CD4-positive, alpha-beta T cell treated with Interleukin-15 for 1 hour (primary cell): ENCODE measurements at places on chromosomes 16 and 17.

- DNase-seq, result no peak
These were observed 33.0 kb upstream of the PMP22 start for GRCh38 chr17:15298176-15298575.

DNA sequence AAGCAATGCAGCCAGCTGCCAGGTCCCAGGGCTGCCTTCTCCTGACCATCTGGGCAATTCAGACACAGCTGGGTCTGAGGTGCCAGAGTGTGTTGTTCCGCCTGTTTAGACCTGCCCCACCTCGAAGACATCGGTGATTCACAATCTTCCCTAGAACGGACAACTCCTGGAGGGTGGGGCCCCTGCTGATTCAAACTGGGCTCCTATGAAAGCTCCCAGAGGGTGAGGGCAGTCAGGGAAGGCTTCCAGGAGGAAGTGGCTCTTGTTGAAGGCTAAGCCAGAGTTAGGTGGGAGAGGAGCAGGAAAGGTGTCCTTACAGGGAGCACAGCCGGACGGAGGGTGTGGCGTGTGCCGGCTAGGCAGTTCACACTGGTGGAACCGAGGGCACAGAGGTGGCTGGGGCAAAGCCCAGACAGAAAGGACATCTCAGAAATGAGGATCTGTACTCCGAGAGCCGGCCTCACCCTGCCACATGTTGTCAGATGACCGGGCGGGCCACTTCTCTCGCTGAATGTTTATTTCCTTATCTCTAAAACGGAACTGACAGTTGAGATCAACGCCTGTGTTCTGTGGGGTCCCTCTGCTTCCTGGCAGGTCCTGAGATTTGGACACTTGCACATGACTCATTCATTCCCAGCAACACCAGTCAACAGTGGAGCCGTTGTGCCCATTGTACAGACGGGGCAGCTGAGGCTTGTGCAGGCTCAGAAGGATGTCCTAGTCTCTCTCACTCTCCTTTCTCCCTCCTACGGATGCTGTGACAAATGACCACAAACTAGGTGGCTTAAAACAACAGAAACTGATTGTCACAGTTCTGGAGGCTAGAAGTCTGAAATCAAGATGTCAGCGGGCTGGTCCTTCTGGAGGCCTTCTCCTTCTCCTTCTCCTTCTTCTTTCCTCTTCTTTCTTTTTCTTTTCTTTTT lies 26.9 kb upstream of the LITAF start:
- DNase-seq, result peak; percentile 78

DNA sequence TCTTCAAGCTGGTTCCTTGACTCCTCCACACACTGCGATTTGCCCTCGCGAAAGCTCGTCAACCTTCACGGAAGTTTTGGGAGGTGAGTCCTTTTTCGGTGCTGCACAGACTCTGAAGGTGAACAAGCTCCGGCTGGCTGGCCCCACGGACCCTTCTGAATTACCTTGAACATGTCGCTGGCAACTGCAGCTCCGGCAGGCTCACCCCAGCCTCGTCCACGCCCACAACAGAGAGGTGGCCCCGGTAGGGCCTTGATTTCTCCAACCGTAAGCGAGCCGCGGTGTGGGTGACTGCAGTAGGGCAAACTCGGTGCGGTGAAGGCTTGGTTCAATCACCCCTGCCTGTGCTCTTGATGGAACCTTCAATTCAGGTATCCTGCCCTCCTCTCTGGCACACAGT lies 1020.7 kb upstream of the GOT2 start:
- DNase-seq, result no peak

DNA sequence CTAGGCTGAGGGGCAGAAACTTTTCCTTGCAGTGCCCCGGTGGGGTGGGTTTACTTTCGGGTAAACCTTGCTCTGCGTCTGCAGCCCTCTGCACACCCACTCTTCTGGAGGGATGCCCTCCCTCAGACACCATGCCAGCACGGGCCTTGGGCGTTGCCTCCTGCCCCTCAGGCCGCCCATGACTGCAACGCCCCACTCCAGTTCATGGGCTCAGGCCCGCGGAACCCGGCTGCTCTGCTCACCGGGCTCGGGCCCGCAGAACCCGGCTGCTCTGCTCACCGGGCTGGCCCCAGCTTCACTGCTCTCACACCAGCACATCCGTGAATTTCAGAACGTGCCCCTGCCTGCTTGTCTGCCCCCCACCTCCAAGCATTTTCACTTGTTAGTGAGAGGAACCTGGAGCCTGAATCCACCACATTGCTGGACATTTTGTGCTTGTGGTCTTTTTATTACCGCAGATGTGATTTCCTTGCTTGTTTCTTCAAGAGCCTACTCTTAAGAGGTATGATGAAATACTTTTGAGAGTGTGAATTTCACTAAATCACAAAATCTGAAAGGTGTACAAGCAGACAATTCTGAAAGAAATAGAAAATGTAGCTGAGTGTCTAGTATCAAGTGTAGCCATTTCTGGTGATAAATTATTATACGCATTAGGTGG lies 130.9 kb downstream of the RPTOR start:
- no peak for DNase-seq

GRCh38 chr16:2398520-2398919 lies 30.7 kb upstream of the CCNF start:
- no peak for DNase-seq

DNA sequence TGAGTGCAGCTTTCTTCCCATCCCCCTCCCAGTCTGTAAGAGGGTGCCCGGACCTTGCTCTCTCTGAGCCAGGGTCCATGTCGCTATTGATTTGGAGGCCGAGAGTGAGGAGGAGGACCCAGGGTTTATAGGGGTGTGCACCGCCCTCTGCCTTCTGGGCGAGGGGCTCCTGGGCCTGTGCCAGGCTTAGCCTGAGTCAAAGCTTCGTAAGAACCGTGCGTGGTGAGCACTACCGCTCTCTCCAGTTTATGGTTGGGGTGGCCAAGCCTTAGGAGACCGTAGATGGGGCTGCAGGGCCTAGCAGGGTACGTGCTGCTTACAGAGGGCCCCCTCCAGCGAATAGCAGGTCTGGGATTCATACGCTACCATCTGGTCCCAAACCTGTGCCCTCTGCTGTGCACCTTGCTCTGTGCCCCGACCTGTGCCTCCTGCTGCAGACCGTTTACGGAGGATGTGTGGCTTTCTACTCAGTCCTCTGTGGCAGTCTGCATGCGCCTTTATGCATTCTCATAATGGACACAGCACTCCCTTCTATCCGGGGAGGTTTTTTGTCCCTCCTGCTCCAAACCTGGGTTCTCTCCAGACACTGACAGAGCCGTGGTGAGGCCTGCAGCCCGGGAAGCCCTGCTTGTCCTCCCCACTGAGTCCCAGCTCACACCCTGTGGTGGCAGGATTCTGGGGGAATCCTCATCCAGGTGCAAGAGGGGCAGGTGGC lies 54.7 kb downstream of the PGS1 start:
- no peak for DNase-seq

DNA sequence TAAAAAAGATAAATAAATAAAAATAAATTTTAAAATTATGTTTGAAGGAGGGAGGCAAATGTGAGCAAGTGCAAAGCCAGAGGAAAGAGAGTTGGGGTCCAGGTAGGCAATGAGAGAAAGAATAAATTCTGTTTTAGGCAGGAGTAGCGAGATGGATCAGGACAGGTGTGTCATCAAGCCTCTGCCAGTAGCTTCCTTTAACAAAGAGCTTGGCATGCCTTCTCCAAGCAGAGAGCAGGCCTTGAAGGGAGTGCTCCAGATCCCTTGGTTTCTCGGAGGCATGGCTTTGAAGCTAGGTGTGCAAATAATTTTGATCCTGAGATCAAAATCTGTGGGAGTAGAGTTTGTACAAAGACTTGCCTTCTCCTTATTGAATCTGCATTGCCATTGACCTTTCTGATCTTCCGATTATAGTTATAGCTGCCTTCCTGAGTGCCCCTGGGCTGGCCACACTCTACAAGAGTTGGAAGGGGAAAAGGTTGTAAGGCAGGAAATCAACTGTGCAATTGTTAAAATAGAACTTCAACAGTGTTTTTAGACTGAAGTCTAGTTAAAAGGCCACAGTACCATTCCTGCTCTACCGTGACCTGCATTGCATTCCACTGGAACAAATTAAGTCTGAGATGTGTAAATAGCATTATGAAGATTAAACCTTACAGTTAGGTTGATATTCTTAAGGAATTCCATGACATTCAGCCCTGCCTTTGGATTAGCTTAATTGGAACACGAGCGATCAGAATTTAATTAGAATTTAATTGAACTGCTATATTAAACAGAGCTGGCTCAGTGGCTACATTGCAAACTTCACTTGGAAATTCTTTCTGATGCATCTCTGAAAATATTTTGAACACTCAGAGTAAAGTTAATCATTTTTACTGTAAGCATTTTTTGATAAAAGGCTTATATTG lies 33.7 kb downstream of the IQCK start:
- no peak for DNase-seq

DNA sequence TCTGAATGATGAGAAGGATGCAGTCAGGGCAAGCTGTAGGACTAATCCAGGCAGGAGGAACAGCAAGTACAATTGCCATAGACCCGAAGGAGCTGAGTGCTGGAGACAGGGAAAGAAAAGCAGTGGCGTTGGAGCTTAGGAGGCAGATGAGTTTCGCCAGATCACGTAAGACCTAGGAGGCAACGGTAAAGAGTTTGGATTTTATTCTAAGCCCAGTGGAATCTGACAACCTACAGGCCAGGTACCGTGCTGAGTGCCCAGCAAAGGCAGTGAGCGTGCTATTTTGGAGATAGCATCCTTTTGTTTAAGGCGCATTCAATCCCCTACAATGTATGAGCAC lies 1.2 kb downstream of the USP43 start:
- DNase-seq, result no peak

- no peak for DNase-seq
These were observed 59.0 kb upstream of the NKD1 start for GRCh38 chr16:50489182-50489581.

DNA sequence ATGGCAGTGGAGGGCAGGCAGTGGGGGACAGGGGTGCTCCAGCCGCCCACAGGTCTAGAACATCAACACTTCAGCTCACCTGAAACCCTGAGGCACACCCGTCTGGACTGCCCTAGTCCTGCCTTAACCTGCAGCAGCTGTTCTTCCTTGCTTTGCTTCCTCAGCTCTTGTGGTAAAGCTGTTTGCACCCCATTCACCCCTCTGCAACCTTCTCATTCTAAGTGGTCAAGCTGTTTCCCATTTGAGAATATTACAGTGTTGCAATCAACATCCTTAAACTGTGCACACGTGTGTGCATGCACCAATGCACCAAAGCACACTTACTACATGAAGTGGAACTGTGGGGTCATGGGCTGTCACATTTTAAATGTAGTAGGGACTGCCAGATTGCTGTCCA lies 32.4 kb downstream of the SCNN1B start:
- no peak for DNase-seq

GRCh38 chr16:29898804-29899515 lies 390 bp downstream of the SEZ6L2 start:
- no peak for DNase-seq

DNA sequence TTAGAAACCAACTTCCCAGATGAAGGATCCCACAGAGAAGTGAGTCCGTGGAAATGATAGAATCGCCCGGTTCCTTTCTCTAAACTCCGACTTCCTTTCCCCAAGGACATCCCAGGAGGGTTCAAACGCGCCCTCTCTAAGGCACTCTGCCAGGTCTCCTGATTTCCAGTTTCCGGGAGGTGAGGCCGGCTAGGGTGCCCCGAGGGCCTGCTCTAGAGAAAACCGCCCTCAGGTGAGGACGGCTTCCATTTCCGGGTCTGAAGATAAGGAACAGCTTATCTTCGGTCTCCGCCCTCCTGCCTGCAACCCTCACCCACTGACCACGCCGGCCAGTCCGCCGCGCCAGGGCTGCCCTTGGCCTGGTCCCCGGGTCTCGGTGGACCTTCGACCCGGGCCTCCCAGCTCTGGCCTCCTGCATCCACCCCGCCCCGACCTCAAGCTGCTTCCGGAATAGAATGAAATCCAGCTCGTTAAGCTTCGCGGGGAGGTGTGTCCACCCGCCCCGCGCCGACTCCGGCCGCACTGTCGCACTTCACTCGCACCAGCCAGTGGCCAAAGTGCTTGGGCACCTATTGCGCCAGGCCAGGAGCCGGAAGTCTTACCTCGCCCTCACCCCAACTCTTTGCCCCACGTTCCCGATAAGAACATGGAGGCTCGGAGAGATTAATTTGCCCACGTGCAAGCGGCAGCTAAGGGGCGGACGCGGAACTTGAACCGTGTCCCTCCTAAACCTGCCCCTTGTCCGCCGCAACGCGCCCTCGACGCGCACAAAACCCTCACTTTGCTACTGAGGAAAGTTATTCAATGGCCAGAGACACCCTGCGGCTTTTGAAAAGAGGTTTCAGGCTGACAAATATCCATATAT lies 836 bp upstream of the MMP15 start:
- DNase-seq, result no peak

- peak; percentile 10 for DNase-seq
These were observed 594 bp upstream of the SLC22A31 start for GRCh38 chr16:89200850-89201411.

GRCh38 chr17:81165246-81166032 lies at the start of gene PVALEF:
Gene PVALEF (plus strand): TSS chr17:81165507. CDS start chr17:81181227, 15,720 bp downstream.
- DNase-seq, result no peak

DNA sequence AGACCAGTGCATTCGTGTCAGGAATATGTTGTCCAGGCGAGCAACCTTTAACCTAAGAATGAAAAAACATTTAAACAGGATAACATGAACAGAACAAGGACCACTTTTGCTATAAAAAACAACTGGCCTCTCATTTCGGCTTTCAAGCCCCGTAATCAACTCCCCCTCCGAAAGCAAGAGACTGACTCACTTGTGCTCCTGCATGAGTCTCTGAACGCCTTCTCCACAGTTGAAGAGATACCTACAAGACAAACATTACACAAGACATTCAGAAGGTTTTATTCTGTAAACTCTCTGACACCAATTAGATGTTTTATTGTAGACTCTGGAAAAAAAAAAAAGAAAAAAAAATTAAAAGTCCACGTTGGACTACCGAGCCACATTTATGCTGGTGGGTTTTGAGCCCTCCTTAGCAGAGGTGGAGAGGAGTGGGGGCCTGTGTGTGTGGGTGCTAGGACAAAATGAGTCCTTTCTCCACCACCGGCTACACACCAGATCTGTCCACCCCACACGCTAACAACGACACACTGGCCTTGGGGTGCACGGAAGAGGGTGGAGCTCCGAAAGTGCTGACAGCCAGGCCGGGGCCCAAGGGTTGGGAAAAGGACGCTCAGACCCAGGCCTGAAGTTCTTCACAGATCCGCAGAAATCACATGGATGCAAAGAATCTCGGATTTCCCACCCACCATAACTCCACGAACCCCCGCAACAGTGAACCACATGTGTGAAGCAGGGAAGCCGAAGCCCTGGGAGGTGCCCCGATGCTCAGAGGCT lies 759 bp downstream of the ELAC2 start:
- no peak for DNase-seq

DNA sequence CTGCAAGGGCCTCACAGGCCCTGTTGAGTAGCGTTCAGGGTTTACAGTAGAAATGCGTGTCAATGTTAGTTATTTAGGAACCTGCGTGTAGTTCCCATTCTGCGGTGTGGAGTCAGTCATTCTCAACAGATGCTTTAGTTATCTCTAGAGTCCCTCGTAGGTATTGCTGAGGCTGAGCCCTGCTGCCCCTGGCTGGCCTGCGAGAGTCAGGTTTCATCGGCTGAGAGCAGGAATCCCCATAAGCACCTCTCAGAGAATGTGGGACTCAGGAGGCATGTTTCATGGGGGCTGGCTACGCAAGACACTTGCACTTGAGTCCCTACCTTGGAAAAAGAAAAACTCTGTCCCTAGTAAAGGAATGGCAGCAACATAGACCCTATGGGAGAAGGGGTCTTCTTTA lies 347.5 kb upstream of the ASIC2 start:
- no peak for DNase-seq

- no peak for DNase-seq
These were observed 17.4 kb upstream of the ZFPM1 start for GRCh38 chr16:88435437-88436355.
